Stimulated activated CD4-positive, alpha-beta T cell treated with anti-CD3 and anti-CD28 coated beads, Interleukin-1b, Interleukin-23, amount 100 ng/mL, for 24 hours (primary cell): ENCODE measurements at places on chromosomes 4 and X.

- DNase-seq: no peak
These were observed 115.8 kb downstream of the PPARGC1A start for GRCh38 chr4:23773884-23774636.

GRCh38 chr4:158411269-158411668, 110.4 kb upstream of the RXFP1 start:
- no peak for DNase-seq

DNA sequence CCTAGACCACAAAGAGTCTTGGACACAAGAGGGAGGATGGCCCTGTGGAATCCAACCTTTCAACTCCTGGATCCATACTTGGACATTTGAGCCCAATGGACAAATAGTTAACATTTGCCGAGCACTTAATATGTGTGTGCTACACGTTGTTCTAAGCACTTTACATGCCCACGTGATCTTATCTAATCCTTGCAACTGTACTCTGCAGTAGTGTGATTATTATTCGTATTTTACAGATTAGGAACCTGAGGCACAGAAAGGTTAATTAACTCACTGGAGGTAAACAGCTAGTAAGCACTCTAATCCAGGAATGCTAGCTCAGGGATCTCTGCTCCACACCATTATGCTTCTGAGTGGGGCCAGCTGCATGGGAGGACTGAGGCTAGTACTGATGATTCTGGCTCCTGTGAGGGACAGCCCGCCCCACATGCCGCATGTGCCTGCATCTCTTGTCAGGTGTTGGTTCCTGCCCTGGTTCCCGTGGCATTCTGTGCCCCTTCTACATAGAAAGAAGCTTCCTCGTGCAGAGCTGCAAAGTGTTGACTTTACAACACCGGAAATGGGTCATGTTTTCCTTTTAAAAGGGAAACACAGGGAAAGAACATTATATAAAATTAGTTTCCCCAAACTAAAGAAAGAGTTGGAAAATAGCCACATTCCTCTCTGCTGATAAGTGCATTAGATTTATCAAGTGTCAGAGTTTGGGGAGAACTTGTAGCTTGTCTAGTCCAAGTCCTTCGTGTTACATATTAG, 34.8 kb downstream of the PLAC1 start:
- no peak for DNase-seq

- DNase-seq: no peak
These were observed at the start of gene TMEM255A for GRCh38 chrX:120310861-120311726. Gene TMEM255A (minus strand): TSS chrX:120311461. CDS start chrX:120311309, 152 bp downstream.

- DNase-seq: no peak
These were observed 39.3 kb downstream of the PAGE1 start for GRCh38 chrX:49656533-49656932.

DNA sequence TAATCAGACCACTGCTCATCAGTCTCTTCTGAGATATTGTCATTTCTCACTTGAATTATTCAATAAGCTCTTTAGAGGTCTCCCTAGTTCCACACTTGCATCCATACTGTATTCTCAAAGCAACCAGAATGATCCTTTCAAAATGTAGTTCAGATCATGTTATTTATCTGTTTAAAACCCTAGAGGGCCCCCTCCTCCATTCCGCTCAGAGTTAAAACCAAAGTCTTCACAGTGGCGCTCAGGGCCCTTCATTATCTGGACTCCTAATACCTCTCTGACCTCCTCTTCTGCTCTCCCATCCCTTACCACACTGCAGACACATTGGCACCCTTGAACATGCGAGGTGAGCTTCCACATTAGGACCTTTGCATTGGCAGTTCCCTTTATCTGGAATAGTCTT, 32.7 kb upstream of the HPGDS start:
- DNase-seq: no peak

DNA sequence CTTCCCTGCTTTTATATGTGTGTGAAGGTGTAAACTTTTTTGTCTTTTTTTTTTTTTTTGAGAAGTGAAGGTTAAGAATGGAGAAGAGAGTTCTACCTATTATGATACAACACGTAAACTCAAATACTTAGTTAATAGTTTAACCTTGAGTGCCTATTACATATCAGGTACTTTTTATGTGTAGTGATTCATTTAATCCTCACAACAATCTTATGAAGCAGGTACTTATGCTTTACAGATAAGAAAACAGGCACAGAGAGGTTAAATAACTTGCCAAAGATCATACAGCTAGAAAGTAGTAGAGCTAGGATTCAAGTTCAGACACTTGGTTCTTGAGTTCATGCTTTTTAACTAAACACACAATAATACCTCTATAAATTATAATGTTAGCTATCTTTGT, 107.4 kb downstream of the THOC2 start:
- no peak for DNase-seq

- DNase-seq: no peak
These were observed 139.1 kb downstream of the COL4A6 start for GRCh38 chrX:108299101-108299591.

DNA sequence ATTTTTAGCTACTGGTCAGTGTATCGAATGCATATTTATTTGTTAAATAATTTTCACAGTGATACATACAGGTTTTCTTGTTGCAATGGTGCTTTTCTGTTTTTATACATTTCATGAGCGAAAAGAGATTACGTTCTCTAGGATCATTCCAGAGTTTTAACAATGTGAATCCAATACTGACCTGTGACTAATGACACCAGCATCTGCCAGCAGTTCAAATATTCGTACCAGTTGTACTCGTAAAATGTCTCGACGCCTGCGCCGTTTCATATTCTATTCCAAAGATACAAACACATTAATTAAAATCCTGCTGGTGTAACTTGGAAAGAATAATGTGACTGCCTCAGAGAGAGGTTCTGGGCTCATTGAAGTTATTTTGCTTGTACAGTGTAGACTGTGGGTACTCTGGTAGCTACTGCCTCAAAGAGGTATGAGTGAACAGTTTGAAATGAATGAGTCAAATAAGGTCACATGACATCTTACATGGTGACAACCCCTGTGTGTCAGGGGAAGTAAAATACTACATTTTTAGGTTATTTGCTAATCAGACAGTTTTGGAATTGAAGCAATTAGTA, 80.7 kb downstream of the ZAR1 start:
- DNase-seq: no peak

GRCh38 chrX:36348509-36348908, 429.0 kb downstream of the CFAP47 start:
- DNase-seq: no peak

GRCh38 chr4:86442881-86443280, 83.0 kb upstream of the MAPK10 start:
- no peak for DNase-seq

DNA sequence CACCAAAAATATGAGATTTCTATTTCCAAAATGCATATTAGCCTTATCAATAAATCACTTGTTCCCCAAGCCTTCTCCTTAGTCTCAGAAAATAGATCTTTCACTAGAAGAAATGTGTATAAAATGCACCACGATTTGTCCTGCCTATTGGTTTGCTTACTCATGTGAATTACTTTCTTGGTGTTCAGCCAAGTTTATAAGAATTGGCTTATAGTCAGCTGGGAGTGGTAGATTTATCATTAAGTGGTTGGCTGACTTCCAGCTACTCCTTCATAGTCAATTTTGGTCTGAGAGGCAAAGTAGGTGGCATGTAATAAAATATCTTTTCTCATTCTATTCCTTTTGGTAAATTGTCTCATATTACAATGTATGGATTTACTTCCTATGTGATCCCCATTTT, 1.3 kb downstream of the SULT1E1 start:
- no peak for DNase-seq

GRCh38 chr4:56723659-56724230, 42.6 kb upstream of the HOPX start:
- no peak for DNase-seq

DNA sequence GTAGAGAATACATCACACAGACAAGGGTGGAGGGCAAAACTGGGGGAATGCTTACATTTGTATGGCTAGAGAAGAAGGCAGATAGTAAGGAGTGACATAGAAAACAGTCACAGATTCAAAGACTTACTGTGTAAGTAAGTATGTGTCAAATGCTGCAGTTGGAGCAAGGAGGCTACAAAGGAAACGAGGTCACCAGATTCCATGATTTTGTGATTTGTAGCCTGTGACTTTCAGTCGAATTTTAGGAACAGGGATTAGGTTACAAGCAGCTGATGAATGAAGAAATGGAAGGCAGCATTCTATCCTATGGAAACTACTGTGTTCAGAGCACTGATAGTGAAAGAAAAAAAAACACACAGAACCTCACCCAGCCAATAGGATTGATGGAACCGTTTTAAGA, 407.9 kb downstream of the IL15 start:
- no peak for DNase-seq

DNA sequence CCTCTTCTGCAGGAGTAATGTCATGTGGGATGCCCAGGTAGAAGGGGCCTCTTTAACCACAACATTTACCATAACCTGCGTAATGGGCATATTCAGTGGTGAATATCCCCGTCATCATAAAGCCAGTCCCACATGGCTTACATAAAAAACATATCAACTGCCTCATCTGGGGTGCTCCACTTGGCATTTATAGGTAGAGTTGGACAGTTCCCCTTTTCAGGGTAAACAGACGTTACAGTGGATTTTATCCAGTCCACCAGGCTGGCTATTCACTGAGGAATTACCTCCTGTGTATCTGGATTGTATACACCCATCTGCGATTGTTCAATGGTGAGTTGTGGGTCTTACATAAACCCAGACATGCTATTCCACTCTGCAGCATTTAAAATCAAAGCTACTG, 70.7 kb upstream of the ANKRD17 start:
- no peak for DNase-seq

DNA sequence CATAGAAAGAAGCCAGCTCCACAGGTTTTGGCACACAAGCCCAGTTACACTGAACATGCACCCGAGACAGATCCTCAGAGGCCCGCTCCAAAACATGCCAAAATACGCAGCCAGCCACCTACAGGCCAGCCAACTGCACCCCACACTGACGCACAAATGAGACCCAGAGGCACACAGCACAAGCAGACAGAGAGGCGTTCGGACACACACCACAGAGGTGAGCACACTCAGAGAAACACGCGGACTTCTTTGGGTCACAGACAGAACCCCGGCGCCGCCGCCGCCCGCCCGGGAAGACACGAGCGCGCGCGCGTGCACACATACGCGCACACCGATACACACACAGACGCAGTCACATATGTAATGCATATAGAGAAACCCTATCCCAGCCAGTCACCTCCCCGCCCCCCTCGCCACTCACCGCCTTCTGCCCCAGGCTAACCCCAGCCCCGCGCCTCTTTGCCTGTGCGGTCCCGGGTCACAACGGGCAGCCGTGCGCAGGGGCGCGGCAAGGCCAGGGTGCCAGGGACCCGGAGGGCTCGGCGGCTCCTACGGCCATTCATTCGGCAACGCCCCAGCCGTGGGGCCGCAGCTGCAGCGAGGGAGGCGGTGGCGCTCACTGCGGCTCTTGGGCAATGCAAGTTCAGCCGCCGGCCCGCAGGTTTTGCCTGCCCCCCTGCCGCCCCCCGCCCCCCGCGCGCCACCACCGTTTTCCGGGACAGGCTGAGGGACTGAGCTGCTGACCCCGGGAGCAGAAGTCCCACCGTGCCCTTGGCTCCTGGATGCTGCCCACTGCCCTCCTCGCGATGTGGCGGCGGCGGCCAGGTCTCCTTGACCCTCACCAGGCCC, 553 bp downstream of the SEPTIN6 start:
- peak; percentile 63 for DNase-seq

GRCh38 chrX:150459196-150459595, 96.1 kb downstream of the MAMLD1 start:
- no peak for DNase-seq

GRCh38 chr4:41992967-41993857, 2.9 kb downstream of the SLC30A9 start:
- no peak for DNase-seq

DNA sequence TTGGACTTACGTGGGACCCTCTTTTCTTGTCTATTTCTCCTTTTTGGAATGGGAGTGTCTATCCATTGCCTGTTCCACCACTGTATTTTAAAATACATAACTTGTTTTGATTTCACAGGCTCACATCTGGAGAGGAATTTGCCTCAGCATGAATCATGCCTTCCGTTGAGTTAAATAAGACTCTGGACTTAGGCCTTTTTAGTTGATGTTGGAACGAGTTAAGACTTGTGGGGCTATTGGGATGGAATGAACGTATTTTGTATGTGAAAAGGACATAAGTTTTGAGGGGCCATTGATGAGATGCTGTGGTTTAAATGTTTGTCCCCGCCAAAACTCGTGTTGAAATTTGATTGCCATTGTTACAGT, 66.2 kb downstream of the BEX3 start:
- no peak for DNase-seq

DNA sequence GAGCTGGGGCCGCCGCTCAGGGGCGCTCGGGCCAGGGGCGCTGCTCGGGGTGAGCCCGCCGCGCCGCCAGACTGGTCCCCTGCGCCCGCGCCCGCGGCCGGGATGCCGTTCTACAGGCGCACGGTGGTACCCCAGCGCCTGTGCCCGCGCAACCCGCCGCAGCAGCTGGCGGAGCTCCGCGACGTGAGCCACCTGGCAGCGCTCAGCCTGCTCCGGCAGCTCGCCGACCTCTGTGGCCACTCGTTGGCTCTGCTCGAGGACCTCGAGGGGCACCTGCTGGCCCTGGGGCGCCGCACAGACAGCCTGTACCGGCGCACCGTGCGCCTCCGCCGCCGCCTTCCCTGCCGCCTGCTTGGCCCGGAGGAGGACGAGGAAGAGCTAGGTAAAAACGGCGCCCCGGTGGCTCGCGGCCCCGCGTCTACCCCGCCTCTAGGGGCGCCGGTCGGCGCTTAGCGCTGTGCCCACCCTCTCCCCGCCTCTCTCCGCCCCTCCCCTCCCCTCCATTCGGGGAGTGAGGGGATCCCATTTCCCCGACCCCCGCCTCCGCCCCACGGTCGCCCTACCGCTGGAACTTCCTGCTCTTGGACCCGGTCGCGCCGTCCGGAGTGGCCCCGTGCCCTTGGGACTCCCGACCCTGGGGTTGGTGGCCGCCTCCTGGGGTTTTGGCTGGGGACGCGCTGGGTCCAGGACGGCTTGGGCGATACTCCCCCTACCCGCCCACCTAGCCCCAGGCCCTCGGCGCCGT, 513 bp downstream of the NHSL2 start:
- DNase-seq: no peak

DNA sequence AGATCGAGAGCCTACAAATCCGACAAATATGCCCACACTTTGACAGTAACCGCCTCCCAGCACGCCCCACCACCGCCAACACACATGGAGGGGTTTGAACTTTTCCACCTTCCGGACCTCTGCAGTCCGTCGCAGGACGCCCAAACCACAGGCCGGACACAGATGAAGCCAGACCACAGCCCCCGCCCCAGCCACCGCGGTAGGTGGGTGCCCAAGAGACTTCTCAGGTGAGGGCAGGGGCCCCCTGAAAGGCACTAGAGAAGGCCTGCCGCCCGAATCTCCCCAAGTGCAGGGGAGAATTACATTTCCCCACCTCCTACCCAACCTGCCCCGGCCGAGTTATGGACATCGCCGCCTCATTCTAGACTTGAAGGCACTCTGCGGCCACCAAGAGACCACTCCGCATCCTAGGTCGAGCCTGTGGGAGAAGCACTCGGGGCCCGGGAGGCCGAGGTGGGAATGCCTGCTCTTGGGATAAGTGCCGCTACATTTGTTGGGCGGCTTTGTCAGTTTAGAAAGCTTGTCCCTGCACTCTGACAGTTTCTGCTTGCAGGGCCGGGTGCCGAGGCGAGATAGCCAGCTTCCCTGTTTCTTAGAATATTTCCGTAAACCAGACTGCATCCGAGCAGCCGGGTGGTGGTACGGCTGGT, 21.5 kb downstream of the HAND2 start:
- no peak for DNase-seq
